T follicular helper cell (primary cell): ENCODE measurements at places on chromosomes 2 and 18.

GRCh38 chr2:86632672-86633071 is 9.0 kb upstream of the RNF103 start:
- DNase-seq = no peak

DNA sequence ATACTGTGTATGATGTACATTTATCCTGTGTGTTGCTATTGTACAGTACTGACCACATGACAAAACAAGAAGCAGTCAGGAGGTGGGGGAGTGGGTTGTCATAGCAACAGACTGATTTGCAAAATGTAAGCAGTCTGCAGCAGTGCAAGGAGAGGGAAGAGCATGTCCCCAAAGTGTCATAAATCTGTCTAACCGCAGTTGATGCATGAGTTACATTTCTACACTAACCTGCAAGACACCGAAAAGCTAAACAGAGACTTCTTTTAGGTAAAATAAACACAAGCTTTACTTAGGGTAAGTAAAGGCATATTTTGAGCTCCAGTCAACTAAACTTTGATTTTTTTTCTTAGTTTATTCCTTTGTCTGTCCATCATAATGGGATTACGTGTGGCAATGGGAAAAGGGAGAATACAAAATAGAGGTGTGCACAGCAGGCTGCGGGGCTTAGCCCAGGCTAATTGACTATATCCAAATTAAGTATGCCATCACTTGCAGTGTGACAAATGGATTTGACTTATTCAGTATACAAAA is 134.5 kb downstream of the MEIS1 start:
- no peak for DNase-seq

DNA sequence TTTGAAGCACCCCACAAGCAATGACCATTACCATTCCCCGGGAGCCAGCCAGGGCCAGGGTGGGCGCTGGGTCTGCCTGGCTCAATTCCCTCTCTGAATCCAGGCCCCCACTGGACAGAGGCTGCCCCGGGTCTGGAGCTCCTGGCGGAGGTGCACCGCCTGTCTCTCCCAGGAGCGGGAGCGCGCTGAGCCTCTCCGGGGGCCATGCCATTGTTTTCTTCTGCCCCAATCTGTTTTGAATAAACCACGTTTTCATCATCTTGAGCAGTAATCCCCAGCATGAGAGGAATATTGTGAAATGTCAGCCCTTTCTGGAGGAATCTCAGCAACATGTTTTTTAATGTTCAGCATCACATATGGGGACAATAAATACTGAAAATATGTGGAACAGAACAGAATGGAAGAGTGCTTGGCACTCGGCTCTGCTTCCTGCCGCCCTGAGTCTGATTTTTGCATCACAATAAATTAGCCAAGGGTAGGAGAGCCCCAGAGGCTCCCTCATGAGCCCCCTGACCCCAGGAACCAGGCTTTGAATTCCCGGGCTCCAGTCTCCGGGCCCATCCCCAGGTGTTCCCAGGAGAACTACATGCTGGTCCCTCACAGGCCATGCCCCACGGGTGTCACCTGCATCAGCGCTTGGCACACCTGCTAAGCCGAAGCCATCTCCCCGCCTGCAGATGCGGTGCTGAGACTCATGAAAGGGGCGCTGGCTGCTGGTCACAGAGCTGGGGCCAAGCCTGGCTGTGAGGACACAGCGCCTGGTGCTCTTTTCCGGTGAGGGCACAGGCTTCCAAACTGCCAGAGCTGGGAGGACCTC is 88.8 kb downstream of the INHBB start:
- no peak for DNase-seq

- DNase-seq = no peak
These were observed 1.3 kb downstream of the RNPEPL1 start for GRCh38 chr2:240569523-240569997.
